ENCODE measurements at places on chromosomes 6 and 20.

GRCh38 chr6:84687431-84687830, 77.0 kb downstream of the TBX18 start:
- no peak for DNase-seq

DNA sequence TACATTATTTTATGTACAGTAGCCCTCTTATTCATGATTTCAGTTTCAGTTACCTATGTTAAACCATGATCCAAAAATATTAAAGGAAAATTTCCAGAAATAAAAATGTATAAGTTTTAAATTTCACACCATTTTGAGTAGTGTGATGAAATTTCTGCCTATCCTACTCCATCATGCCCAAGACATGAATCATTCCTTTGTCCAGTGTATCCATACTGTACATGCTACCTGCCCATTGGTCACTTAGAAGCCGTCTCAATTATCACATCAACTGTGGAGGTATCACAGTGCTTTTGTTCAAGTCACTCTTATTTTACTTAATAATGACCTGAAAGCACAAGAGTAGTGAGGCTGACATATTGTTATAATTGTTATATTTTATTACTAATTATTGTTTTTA, 32.3 kb upstream of the PLCB4 start:
- DNase-seq, result no peak

GRCh38 chr6:53048431-53049195, 16.6 kb upstream of the FBXO9 start:
- no peak for DNase-seq

DNA sequence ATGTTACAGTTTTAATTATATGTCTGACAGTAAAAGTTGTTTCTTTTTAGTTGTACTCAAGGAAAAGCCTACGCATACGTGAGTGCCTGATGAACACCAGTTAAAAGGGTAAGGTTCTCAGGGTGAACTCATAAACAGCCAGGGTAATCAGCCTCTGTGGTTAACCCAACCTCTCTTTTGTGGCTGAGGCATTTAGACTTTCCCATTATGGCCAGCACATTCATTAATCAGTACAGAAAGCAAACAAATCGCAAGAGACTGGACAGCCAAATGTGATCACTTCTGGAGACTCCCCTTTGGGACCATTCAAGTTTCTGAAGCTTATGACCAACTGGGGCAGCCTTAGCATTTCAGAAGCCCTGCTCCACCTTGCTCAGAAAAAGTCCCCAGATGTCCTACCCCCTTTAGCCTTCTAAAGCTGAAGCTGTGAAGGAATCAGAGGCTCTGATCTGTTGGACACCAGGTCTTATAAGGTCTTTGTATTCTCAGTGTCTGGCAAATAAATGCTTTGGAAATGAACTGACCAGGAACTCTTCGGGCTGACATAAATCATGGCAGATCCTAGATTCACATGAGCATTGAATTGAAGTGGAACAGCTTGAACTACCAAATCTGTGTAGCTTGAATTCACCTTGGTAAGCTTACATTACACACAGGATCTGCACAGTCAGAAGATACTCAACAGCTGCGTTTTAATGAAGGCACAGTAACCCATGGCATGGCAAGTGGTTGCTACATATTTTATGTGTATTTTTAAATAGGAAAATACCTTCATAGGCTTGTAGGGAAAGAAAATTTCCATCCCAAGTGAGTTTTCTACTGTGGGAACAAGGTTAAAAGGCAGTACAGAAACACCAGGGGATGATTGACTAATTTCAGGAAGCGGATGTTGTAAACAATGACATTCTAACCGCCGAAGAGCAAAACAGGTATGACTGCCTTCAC, 18.7 kb downstream of the IL20RA start:
- no peak for DNase-seq

DNA sequence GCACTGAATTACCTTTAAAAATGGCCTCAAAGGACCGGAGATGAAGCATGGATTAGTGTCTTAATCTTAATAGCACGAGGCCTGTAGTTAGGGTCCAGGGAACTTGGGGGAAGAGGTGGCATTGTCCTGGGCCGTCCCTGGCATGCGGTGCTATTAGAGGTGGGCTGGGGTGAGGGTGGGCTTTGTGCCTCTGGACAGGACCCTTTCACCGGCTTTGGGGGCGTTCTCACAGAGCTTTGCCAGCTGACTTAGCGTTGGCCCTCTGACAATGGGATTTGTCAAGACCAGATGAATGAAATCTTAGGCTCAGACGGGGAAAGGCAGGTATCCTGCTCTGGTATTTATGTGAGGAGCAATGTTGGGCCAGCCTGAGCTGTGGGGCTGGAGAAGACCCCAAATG, 59.6 kb downstream of the ERMARD start:
- no peak for DNase-seq

GRCh38 chr6:149233056-149233715, 84.3 kb upstream of the TAB2 start:
- DNase-seq, result no peak

All from thyroid gland (tissue), 4 donors.